ENCODE measurements at places on chromosomes 3 and 15.

GRCh38 chr3:31275038-31275572 is 257.6 kb upstream of the STT3B start:
- DNase-seq: no peak

GRCh38 chr3:194007592-194008337 is 128.2 kb upstream of the HES1 start:
- DNase-seq: no peak

DNA sequence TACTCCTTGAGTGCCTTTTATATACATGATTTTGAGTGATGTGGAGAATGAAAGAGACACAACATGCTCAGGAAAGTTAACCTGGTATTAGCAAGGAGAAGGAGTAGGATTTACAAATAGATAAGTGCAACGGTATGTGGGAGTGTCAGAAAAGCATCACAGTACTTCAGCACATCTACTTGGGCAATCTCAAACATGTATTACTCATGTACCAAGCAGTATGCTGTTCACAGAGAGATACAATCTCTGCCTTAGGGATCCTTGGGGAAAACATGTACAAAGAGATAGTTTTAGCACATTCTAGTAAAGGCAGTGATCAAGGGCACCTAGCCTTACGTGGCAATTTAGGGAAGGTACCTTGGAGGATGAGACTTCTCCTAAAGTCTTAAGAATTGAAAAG is 146.5 kb downstream of the FILIP1L start:
- DNase-seq: no peak

GRCh38 chr3:129461022-129461421 is 21.0 kb downstream of the IFT122 start:
- no peak for DNase-seq

DNA sequence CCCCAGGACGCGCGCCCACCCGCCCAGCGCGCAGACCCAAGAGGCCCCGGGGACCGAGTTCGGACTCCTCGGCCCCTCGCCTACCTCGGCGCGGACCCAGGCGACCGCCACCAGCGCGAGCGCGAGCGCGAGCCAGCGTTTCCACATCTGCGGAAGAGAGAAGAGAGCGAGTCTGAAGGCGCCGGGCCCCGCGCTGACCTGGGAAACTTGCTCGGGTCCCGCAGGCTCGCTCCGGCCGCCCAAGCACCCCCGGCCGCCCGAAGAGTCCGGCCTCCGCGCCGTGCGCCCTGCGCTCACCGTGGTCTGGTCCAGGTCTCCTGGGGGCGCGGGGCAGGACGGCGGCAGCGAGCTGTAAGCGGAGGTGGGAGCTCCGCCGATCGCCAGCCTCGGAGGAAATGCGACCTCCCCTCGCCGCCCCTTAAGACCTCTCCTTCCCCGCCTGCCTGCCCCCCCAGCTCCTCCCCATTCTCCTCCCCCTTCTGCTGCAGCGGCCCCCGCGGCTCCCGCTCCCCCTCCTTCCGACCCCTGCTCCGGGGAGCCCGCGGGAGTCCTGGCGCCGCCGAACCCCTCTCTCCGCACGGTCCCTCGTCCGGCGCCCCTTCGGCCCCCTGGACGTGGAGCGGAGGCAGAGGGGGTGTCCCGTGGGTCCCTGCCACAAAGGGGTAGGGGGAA is at the start of gene FSTL1:
FSTL1 (minus strand) TSS at position 393 of the 672 bp plus-strand sequence; CDS start at position 147, 246 bp downstream.
- no peak for DNase-seq

DNA sequence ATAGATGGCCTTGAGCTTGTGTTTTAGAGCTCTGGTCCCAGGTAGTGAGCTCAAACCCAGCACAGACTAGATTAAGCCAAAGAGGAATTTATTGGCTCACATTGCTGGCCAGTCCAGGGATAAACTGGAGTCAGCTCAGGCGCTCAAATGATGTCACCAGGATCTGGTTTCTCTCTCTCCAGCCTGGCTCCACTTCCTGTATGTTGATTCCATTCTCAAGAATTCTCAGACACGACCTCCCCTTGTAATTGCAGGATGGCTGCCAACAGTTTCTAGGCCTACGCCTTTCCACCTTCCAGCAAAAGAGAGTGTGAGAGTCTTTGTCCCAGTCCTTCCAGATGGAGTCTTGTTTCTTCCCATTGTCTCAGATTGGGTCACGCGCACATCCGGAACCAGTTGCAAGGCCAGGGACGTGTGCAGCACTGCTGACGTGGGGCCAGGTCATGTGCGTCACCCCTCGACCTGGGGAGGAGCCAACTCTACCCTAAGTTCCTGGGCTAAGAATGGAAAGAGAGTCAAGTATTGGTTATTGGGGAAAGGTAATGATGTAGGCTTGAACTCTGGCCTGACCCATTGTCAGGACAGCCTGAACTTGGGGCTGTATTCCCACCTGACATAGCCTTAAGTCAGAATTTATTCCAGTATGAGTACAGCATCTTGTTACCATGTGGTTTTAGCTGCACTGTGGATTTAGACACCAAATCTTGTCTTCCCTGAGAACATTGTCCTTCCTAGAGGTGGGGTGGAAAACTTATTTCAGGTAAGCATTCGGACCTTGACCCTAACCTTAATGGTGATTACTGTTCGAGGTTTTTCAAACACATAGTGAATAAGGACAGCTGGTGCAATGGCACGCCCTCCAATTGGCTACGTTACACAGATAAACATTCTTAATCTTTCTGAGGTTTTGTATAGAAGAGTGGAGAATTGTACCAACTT is 31.6 kb downstream of the CACNA1D start:
- no peak for DNase-seq

DNA sequence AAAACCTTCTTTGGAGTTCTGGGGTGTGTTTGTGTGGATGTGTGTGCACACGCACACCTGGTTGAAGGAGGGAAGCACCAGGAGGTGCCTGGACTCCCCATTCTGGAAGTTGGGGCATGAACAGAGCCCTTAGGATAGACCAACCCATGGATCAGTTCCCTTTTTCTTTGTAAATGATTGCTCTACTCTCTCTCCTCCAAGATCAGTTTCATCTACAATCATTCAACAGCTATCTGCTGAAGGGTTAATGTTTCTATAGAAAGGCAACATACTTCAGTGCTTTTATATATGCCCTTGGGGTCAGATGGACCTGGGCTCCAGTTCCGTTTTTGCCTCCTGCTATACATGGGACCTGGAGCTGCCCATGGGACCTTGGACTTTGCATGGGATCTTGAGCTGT is 352.1 kb upstream of the CFAP20DC start:
- DNase-seq: no peak

GRCh38 chr3:129248286-129248979 is 973 bp upstream of the COPG1 start:
- no peak for DNase-seq

DNA sequence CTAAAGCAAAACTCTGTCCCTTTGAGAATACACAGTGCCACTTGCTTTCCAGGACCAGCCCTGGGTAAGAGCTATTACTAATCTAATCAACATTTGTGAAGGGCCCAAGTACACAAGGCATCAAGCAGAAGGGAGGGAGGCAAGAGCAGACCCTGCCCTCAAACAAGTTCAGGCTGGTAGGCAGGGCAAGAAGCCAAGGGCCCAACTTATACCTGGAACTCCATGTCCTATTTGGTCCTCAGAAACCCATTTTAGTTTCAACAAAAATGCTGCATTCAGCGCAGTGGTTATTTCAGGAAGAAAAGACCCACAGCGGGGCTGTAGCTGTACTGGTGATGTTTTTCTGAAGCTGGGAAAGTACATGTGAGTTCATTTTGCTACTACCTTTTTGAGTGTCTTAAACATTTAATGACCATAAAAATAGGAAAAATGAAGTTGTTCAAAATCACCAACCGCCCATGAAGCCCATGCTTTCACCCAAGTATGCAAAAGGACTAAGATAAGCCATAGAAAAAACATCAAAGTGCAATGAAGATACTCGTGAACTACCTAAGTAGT is 2.8 kb downstream of the RPS17 start:
- DNase-seq: no peak

GRCh38 chr3:64398476-64398875 is 173.2 kb upstream of the PRICKLE2 start:
- DNase-seq: no peak

- DNase-seq: no peak
Measured at GRCh38 chr3:77040216-77040615, 317 bp downstream of the ROBO2 start.

DNA sequence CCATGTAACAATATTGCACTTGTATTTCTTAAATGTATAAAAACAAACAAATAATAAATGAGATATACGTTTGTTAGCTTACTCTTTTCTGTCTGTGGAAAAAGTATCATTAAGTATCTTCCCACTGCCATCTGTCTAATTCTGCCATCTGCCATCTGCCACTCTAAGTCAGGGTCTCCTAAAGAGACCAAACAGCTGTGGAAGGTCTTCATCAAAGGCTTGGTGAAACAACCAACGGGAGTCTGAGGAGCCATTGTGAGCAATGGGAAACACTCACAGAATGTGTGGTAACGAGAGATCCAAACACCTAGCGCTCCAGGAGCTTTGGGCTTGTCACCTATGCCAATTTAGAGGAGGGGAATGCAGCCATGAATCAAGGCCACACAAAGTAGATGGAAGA is 28.7 kb upstream of the PFN2 start:
- DNase-seq: no peak

- no peak for DNase-seq
Measured at GRCh38 chr3:151087648-151088047, 2.2 kb downstream of the MED12L start.

DNA sequence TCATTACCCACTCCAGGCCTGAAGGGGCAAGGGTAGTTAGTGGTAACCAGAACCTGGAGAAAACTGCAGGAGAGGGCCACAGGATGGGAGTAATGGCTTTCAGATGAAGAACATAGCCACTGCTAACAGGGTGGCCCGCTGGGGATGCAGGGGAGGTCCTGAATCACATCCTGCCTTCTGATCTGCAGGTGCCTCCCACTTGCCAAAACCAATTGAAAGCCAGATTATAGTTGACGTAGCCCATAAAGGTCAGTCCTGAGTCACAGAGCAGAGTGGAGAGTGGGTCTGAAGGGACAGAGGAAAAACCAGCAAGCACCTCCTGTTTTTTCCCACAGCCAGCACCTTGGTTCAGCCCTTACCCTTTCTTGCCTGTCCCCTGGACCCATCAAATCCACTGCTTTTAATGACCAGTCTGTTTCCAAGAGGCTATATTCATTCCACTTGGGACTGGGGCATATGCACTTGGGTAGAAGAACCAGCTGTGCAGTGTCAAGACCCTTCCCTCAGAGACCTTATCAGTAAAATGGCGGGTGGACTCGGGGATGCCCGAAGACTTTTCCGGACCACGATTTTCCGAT is 646 bp upstream of the SLC35G2 start:
- no peak for DNase-seq

- peak; percentile 76 for DNase-seq
Measured at GRCh38 chr15:94119923-94120775, 111.2 kb upstream of the MCTP2 start.

DNA sequence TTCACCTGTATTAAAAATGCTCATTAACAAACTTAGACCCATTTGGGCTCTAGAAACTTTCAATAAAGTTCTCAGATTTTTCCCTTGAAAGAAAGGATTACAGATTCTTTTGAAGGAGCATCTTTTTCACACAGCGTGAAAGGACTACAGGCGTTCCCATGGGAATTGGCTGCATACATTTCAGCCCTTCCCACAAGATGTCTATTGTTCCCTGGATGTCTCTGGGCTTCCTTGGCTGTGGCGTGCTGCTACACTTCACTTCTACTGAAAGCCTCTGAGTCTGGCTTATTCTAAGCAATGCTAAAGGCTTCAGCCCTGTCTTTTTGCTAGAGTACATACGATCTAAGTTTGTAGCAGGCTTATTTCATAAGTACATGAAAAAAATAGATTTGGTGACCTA is 1.4 kb downstream of the VEPH1 start:
- DNase-seq: no peak

DNA sequence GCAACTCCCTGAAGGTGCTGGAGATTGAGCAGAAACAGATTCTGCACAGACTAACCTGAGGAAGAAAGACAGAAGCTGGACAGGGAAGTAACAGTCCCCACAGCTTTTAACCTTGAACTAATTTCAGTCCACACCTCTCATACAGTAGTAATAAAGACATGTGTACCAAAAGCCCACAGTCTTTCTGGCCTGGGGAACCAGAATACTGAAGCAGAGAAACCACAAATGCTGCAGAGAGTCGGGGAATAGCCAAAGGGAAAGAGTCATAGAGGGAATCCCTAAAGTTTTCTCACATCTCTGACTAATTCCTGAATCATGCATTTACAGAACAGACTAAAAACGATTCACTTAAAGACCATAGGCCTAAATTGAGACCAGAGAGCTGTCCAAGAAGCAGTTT is 503.4 kb upstream of the NECTIN3 start:
- no peak for DNase-seq

- no peak for DNase-seq
Measured at GRCh38 chr15:90838544-90838943, 29.8 kb upstream of the FURIN start.

DNA sequence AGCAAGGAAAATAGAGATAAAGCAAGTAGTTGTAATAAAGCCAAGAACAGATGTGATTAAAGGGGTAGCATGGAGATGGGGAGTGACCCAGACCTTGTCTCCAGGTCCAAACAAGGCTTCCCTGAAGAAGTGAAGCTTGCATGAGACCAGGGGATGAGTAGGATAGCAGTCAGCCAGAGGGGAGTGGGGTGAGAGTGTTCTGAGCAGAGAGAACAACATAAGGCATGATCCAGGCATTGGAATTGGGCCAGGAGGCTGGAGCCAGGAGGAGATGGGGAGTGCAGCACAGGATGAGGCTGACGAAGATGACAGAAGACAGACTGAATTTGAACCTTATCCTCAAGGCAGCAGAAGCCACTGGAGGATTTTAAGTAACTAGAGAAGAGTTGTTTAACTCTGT is 7.2 kb downstream of the TMOD2 start:
- no peak for DNase-seq

DNA sequence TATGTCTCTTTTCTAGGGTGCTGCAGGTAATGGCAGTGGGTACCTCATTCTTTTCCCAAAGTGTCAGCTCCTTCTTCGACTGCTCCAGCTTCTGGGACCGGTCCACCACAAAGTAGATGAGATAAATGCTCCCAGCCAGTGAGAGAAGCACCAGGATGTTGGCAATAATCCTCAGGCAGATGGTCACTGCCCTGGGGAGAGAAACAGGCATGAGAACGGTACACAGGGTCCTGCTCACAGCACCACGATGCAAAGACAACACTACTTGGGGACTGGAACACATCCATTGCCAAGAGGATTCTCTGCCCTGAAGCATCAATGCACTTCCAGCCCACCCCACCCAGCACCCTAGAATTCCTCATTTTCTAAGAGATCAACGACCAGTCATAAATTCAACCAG is 22.4 kb downstream of the TMC3 start:
- no peak for DNase-seq

- no peak for DNase-seq
Measured at GRCh38 chr15:68495221-68495950, 63.4 kb upstream of the ITGA11 start.

DNA sequence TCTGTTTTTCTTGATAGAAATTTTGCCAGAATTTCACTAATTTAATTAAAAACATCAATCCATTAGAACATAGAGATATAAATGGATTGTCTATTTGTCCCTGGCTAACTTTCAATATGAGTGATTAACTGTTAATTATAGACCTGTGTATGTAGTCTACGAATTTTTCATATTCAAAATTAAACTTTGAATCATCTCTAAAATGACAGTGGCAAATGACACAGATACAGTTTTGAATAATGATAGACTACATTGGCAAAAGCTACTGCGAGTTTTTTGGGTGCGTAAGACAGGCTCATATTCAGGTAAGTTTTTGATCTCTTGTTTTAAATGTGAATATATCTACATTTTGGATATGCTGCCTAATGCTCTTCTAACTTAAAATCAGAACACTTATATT is 86.0 kb upstream of the TBC1D5 start:
- no peak for DNase-seq

GRCh38 chr3:146153429-146153828 is 7.6 kb downstream of the PLOD2 start:
- no peak for DNase-seq
